ENCODE measurements at places on chromosomes 11 and 22.

DNA sequence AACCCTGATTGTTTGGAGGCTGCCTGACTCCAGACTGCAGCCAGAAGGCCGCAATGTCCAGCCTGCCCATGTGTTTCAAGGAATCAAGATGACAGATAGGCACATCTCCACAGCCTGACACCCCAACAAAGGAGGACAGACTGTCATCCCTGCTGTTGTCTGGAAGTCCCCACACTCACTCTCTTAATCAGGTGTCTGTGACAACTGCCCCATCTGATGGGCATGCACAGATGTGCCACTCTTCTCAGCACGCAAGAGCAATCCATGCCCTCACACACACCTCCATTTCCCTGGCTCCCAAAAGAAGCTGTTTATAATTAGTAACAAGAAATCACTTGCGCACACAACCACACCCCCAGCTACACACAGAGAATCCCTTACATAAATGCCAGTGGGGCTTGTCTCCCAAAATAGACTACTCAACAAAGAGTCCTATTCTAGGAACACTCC is 117.6 kb downstream of the C11orf58 start:
- DNase-seq: no peak

GRCh38 chr11:64017945-64018224 is 17.8 kb upstream of the FLRT1 start:
- no peak for DNase-seq

- no peak for DNase-seq
Measured at GRCh38 chr22:42617155-42617983, 2.7 kb upstream of the POLDIP3 start.

GRCh38 chr11:65301491-65302329 is 13.0 kb upstream of the CDC42EP2 start:
- DNase-seq: no peak

DNA sequence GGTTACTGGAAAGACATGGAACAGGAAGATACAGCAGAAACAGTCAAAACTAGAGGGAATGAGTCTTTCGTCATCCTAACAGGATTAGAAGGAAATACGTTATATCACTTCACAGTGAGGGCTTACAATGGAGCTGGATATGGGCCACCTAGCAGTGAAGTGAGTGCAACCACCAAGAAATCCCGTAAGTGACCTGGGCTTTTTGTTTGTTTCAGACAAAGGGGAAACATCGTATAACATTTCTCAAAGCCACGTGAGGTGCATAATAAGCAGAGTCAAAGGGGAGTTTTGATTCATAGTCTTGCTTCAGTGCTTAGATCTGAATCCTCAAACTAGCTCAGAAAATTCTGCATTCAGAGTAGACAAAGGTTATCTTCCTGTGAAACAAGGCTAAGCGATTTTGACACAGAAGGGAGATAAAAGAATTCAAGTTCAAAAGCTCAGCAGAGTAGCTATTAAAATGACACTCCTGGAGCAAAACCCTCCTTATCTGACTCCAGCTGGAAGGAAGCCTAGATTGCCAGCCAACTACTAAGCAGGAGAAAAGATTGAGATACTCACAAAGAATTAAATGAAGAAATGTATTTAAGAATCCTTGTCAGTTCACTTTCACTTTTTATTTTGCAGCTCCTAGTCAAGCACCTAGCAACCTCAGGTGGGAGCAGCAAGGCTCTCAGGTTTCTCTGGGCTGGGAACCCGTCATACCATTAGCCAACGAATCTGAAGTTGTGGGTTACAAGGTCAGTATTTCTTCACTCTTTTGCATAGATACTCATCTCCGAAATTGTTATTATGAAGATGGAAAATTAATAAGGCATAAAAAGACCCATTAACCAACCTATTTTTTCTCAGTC is 346.4 kb upstream of the ARHGAP42 start:
- DNase-seq: no peak

DNA sequence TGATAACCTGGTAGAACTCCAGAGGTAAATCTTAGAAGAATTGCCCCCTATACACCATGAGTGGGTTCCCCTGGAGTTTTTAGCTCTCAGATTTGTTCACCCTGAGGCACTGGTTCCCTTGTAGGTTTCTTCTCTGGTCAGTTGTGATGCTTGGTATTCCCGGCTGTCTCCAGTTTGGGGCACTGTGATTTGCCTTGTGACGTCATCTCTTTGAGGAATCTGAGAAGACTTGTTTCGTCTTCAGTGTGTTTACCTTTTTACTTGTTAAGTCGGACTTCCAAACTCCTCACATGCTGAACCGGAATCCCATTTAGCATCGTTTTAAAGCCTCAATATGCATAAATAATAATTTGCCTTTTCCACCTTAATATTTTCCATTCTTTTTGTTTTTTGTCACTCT is 54.4 kb downstream of the CECR2 start:
- DNase-seq: no peak

DNA sequence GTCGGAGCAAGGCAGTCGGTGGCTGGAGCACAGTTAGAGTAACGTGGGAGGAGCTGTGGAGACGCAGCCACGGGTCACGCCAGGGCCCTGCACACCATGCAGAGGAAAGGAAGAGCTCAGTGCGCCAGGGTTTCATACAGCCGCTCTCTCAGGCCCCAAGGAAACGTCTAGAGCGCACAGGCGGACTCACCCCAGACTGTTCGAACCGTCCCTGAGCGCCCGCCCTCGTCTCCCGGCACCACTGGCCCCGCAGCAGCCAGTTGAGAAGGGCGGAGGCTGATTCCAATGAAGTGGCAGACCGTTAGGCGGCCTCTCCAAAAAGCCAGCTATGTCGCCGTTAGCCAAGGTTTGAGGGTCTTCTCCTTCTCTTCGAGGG is 483 bp upstream of the HYLS1 start:
- no peak for DNase-seq

GRCh38 chr11:75574698-75575602 is 12.9 kb downstream of the SERPINH1 start:
- DNase-seq: no peak

- no peak for DNase-seq
Measured at GRCh38 chr11:95922099-95922498, 1.8 kb downstream of the MTMR2 start.

DNA sequence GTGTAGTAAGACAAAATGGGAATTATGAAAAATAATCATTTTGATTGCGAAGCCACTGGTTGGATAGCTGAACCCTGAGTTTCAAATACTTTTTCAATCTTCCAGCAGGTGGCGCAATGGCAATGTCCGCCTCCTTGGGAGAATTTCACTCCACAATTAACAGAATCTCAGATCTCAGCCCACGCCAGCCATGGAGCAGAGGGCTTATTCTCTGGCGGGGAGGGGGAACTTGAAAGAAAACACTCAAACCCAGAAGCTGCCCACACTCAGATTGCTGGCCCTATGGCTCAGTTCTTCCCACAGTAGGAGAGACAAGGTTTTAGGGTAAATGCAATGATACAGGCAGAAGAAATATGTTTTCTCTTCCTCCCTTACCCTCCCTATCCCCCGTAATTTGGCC is 38.7 kb upstream of the RCN1 start:
- peak; percentile 58 for DNase-seq

GRCh38 chr11:117835576-117835975 is 11.0 kb upstream of the FXYD2 start:
- DNase-seq: no peak

GRCh38 chr22:26766510-26767350 is 109.3 kb downstream of the MIAT start:
- no peak for DNase-seq

DNA sequence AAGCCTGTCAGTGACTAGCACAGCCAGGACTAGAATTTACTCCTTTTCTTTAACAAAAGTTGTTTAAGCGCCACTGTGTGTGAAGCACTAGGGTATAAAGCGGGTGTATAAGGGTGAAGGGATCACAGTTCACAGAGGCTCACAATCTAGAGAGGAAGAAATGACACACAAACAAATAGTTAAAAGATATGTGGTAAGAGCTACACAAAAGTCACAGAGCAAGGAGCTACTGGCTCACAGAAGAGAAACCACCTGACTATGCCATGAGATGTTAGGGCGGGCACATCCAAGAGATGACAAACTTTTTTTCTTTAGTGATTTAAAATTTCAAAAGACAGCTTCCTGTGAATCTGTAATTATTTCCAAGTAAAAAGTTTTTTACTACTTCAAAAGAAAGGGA is 55.6 kb downstream of the PHF21A start:
- no peak for DNase-seq

- DNase-seq: no peak
Measured at GRCh38 chr22:30561402-30562189, 12.9 kb downstream of the GAL3ST1 start.

DNA sequence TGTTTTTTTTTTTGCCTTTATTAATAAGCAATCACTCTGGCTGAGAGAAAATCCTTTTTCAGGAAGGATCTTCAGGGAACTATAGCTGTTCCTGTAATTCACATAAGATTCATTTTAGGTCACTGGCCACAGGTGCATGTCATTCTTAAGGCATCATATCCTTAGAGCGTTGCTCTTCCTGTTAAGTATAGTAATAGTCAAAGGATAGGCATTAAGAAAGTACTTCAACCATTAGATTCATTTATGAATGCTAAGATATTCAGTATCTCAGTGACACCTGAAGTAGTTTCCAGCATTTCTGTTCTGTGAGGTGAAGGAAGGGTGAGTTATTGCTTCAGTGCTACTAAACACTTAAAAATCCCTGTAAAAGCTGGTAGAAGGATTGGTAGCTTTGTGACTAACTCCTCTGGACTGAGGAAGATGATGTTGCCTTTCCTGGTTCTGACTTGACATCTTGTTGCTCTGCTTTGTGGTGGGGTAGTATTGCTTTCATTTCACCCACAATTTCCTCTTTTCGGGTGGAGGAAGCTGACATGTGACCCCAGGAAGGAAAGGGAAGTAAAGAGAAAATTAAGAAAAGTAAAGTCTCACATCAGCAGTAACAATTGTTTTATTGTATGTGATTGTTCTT is 34.7 kb downstream of the RNF169 start:
- no peak for DNase-seq

Data from activated CD4-positive, alpha-beta T cell treated with anti-CD3 and anti-CD28 coated beads, Interleukin-2, amount 50 U/mL, for 24 hours (primary cell).